Erythroblast (primary cell): ENCODE measurements at places on chromosomes 11 and 22.

- no peak for DNase-seq
Measured at GRCh38 chr11:35771722-35772121, 109.1 kb downstream of the TRIM44 start.

DNA sequence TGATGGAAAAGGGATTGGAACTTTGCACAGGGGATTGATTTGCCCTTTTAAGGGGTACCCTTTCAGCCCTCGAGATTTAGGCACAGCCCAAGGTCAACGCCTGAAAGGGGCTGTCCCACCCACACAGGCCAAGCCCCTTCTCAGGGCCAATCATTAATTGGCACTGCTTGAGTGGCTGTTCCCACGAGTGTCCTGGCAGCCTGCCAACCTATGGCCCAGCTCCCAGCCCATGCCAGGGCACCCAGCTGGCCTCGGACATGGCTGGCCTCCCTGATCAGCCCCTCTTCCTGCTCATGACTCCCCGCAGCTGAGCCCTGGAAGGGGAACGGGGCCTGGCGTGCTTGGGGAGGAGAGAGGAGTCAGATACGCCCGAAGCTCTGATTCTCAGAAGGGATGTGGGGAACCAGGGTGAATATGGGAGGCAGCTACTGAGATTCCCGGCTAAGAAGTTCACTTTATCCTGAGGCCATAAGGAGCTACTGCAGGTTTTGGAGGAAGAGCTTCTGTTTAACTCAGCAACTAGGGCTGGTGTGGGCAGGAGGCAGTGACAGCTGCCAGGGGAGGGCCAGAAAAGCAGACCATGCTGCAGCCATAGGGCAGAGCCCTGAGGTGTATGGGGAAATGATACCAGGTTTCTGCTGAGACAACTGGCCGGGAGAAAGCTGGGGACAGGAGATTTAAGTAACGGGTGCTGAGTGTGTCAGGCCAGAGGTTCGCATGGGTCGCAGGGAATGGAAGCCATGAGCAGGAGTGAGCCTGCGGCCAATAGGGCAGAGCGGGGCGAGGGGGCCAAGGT, 30.0 kb downstream of the WNT7B start:
- no peak for DNase-seq

- DNase-seq, result peak; percentile 33
Measured at GRCh38 chr11:72225411-72225951, 914 bp downstream of the INPPL1 start.

GRCh38 chr22:27749597-27750225, 51.8 kb downstream of the MN1 start:
- no peak for DNase-seq

DNA sequence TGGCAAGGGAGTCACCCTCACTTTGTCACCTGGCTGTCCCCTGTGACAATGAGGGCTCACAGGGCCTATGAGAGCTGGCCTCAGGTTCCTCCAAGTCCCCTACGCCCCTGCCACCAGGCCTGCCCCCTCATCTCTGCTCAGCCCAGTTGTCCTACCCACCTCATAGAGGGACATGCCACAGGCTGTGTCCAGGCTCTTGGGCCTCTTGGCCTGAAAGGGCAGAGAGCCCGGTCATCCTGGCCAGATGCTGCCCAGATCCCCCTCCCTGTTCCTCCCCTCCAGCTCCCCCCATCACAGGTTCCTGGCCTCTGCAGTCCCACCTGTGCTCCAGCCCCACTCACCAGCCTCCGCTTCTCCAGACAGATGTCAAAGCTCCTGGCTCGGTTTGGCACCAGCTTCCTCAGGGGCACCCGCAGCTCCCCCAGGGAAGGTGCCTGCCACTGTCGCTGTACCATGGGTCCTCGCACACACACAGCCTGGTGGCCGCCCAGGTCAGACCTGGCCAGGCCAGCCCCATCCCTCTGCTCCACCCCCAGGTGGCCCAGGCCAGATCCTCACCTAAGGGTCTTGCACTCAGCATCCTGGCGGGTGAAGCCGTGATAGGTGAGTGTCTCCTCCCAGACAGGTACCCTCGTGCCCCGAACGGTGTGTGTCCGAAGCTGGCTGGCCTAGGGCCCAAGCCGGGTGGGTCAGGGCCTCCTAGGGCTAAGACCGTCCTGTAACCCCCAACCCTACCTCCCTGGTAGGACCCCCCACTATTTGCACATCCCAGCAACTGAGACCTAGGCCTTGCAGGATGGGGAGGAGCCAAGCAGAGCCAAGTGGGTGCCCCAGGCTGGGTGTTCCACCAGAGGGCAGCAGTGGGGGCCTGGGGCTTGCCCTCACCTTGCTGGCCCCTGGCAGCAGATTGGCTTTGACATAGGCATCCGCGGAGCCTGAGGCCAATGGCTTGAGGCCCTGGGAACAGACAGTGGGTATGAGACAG, 8.3 kb downstream of the NDUFV1 start:
- peak; percentile 66 for DNase-seq

- DNase-seq, result no peak
Measured at GRCh38 chr11:70788248-70789022, 390.1 kb downstream of the CTTN start.

GRCh38 chr11:84165139-84165538, 879.0 kb upstream of the CCDC90B start:
- DNase-seq, result no peak
